ENCODE measurements at places on chromosomes 3 and 15. TPM values are rescaled to one million over a fixed set of nuclear protein-coding genes. Genes with fewer than 3 reads are reported as not detected.

USP19 gene
- polyA plus RNA-seq = 2.1 TPM

KAT2B gene
- 78.8 TPM for polyA plus RNA-seq

ANXA2 gene
- polyA plus RNA-seq = 11.5 TPM

ANKRD34C gene
- 4.0 TPM for polyA plus RNA-seq

ZDHHC19 gene
- polyA plus RNA-seq = not detected

HRG gene
- not detected for polyA plus RNA-seq

DISP2 gene
- polyA plus RNA-seq = 15.7 TPM

KNG1 gene
- polyA plus RNA-seq = not detected

ATP10A gene
- polyA plus RNA-seq = 0.11 TPM

RASA2 gene
- 3.2 TPM for polyA plus RNA-seq

TICRR gene
- polyA plus RNA-seq = not detected

CPN2 gene
- not detected for polyA plus RNA-seq

FSIP1 gene
- polyA plus RNA-seq = not detected

MLF1 gene
- 70.6 TPM for polyA plus RNA-seq

ROPN1 gene
- polyA plus RNA-seq = 2.9 TPM

HTR3E gene
- polyA plus RNA-seq = not detected

SIDT1 gene
- polyA plus RNA-seq = 4.6 TPM

ENTPD3 gene
- not detected for polyA plus RNA-seq

GOLGA8R gene
- polyA plus RNA-seq = not detected

CHST14 gene
- not detected for polyA plus RNA-seq

RPP14 gene
- 14.9 TPM for polyA plus RNA-seq

TYRO3 gene
- 2.9 TPM for polyA plus RNA-seq

CCR4 gene
- polyA plus RNA-seq = not detected

PP2D1 gene
- polyA plus RNA-seq = not detected

TM4SF4 gene
- polyA plus RNA-seq = not detected

WDR93 gene
- 0.39 TPM for polyA plus RNA-seq

GOLGA8J gene
- not detected for polyA plus RNA-seq

NECTIN3 gene
- 17.8 TPM for polyA plus RNA-seq

ARPIN gene
- polyA plus RNA-seq = 4.3 TPM

CCK gene
- polyA plus RNA-seq = not detected

KIF7 gene
- polyA plus RNA-seq = 0.85 TPM

RPL39L gene
- 13.8 TPM for polyA plus RNA-seq

CD200R1 gene
- 3.1 TPM for polyA plus RNA-seq

MRPL3 gene
- polyA plus RNA-seq = 150 TPM

TSC22D2 gene
- 60.1 TPM for polyA plus RNA-seq

SPATA12 gene
- polyA plus RNA-seq = not detected

KBTBD13 gene
- polyA plus RNA-seq = not detected

All from Purkinje cell (primary cell).